ENCODE measurements at places on chromosomes 2 and 18.
A peak's percentile ranks its signal among the peaks of the same experiment; 100 is the strongest.

DNA sequence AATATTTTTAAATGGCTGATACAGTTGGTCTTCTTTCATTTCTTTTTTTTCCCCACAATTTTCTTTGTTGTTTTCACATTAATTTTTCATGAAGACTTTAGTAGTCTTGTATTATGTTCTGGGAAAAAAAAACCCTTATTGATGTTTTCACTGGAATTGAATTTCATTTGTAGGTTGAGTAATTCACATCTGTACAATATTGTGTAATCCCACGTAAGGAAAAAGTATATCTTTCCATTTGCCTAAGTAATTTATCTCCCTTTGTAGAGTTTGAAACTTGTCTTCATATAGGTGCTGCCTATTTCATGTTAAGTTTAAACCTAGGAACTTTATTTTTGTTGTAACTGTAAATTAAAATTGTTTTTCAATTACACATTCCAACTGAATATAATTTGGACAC, 2.0 kb downstream of the DNAJC27 start:
- DNase-seq: no peak

GRCh38 chr2:119552902-119553301, 8.7 kb downstream of the CFAP221 start:
- no peak for DNase-seq

DNA sequence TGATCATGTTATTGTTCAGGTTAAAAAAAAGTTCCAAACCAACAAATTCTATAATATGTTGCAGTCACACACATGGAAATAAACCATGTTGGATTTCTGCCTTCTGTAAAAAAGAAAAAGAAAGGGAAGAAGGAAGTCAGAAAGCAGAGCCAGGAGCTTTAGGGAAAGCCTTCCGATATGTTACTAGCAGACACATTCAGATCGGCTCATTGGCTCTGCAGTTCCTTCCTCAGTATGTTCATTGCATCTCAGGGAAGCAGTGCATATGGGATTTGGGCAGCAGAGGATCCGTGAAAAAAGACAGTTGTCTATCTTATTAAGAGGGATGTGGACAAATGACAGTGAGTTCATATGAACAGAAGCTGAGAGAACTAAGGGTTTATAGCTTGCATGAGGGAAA, 68.1 kb downstream of the KIF5C start:
- no peak for DNase-seq

- DNase-seq: no peak
These were observed 206.2 kb downstream of the PARD3B start for GRCh38 chr2:204751472-204751871.

GRCh38 chr18:42937436-42937835, 178.0 kb downstream of the RIT2 start:
- no peak for DNase-seq

DNA sequence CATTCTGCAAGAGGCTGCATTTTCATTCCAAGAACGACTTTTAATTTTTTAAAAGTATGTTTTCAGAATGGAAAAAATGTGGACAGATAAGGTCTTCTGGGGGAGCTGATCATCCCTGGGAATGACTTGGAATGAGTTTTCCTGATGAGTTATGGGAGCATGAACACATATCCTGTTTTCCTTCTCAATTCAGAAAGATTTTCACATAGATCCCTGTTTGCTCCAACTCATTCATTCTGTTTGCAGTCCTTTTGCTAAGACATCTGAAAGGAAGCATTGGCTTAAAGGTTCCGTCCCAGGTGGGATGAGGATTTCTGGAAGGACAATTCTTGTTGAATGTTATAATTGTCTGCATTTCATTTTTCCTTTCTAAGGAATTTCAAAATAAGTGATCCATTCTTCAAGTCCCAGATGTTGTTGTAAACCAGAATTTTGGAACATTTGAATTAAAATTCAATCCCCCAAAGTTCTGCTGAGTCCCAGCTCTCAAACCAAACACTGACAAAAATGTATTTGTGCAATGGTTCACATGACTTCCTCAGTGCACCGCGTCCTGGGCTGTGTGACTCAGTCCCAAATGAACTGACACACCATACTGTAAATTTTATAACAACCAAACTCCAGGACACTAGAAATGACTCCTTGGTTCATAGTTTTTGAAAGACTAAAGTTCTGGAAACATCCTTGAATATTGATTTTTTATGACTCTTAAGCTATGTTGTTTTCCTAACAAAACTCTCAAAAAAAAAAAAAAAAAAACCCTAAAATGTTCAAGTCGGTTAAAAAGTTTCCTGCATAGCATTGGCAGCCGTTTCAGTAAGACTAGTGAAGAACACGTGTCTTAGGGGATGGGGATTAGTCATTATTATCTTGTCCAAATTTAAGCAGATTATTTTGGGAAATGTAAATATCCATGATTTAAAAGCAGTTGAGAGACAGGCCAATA, 281.8 kb upstream of the TCF4 start:
- no peak for DNase-seq

- DNase-seq: no peak
These were observed 21.5 kb upstream of the NABP1 start for GRCh38 chr2:191656391-191656790.

GRCh38 chr2:28137221-28137620, 246.7 kb downstream of the BABAM2 start:
- DNase-seq: no peak

DNA sequence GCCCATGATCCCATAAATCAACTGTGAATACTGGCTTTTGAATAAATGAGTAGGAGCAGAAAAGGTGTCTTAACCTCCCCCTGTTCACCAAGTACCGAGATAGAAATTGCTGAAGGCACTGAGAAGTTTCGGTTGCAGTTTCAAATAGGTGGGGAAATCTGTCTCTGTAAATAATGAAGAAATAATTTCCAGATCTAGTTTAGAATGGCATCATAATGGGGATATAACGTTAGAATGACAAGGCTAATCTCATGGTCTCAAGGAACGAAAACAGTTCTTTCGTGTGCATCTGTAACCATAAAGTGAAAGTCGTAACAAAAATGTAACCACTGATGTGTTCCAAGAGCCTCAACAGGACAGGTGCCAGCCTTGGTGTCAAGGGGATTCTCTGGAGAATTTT, 49.9 kb upstream of the TMEM18 start:
- no peak for DNase-seq

DNA sequence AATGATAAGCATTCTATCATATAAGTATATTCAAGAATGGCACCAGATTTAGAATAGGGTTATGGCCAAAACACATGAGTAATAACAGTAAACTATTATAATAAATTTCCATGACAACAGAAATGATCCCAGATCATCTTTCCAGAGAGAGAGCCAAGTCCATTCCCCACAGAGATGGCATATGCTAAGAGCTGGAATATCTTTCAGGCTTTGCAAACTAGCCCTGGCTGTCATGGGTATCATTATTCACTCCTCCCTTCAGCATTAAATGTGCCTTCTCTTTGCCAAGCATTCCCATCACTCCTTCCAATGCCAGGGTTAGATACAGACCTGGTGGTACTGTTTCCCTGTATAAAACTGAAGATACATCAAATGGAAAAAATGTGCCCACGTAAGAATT, 10.9 kb downstream of the FEZ2 start:
- DNase-seq: no peak

- no peak for DNase-seq
These were observed 133.9 kb downstream of the GFPT1 start for GRCh38 chr2:69253112-69253511.

- no peak for DNase-seq
These were observed 76.4 kb downstream of the EPHA4 start for GRCh38 chr2:221495731-221496130.

- peak; percentile 58 for DNase-seq
These were observed 106.9 kb downstream of the HDAC4 start for GRCh38 chr2:239293775-239294430.

DNA sequence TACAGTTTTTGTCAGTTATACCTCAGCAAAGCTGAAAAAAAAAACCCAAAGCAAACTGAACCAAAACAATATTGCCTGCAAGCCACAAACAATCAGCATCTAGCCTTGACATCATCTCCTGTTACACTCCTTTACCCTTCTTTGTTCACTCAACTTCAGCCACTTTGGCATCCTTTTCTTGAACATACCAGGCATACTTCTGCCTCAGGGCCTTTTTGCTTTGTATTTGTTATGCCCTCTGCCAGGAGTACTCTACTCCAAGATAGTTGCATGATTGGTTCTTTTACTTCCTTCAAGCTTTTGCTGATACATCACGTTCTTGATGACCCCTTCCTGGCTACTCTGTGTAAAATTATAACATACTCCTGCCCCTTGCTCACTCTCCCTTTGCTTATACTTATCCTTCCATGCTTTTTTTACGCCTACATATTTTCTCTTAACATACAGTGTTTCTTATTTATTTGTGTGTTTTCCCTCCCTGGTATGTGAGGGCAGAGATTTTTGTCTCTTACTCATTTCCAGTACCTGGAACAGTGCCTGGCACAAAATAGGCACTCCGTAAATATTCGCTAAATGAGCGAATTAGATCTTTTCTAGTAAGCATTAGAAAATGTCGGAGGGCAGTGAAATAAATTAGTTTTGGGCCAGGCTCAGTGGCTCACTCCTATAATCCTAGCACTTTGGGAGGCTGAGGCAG, 12.7 kb downstream of the ABI2 start:
- no peak for DNase-seq

GRCh38 chr2:201860636-201861066, 54.3 kb downstream of the CDK15 start:
- DNase-seq: peak; percentile 87

- no peak for DNase-seq
These were observed 169.2 kb downstream of the TRIM43 start for GRCh38 chr2:95760806-95761525.
